Neural progenitor cell (in vitro differentiated cells): ENCODE measurements at places on chromosomes 4 and X.

DNA sequence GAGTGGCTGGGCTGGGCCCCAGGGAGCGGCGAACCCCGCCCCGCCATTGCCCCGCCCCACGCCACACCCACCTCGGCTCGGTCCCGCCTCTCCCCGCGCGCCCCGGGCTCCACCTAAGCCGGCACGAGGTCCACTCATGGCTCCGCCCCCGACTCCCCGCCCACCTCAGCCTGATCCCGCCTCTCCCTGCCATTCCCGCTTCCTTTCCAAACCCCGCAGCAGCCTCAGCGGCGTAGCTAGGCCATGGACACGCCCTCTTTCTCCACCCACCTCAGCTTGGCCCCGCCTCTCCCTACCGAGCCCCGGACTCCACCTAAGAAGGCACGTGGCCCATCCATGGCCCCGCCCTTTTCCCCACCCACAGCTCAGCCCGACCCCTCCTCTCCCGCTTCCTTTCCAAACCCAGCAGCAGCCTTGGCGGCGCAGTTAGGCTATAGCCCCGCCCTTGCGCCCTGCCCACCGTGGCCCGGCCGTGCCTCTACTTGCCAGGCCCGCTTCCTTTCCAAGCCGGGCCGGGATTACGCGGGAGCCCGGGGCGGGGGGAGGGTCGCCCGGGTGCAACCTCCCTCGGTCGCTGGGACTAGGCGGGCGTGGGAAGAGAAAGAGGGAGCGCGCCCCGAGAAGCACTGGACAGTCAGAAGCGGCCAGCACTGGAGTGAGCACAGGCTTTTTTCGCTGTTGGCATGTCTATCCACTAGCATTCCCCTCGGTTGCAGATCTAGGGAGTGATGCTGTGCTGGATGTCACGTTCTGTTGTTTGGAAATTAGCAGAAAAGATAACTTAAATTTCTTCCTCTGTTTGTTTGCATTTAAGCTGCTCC lies at the start of gene RELL1:
Gene RELL1 (minus strand): TSS at position 4 of the 821 bp plus-strand sequence. CDS start 89 bp downstream, outside the sequence.
- DNase-seq = peak; percentile 98

DNA sequence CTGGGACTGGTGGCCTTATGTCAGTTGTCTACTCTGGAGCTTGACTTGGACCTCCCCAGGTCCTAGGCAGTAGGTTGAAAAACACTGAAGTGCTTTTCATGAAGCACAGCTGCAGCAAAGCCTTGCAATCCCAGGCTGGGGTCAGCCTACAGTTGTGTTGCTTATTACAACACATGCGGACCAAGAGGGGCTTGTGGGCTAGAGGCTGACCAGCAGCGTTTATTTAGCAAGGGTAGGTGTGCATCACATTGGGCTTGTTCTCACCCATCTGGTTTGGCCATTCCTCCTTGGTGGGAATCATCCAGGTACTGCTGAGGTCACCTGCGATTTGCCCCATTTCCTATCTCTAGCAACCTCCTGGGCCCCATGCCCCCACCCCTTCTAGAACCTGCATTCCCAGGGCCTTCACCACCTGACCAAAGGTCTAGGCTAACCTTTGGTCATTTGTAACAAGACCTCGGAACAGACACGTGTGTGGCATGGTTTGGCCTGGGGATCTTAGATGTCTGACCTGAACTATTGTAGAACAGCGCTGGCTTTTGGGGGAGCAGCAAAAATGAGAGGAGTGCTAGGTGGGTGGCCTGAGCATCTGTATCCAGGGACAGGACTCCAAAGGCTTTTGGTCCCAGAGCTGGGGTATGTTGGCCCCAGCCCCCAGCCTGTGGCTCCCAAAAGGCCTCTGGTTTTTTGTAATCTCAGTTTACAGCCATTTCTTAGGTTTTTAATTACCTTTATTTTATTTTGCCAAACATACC lies 3.0 kb downstream of the RPL10 start:
- no peak for DNase-seq

DNA sequence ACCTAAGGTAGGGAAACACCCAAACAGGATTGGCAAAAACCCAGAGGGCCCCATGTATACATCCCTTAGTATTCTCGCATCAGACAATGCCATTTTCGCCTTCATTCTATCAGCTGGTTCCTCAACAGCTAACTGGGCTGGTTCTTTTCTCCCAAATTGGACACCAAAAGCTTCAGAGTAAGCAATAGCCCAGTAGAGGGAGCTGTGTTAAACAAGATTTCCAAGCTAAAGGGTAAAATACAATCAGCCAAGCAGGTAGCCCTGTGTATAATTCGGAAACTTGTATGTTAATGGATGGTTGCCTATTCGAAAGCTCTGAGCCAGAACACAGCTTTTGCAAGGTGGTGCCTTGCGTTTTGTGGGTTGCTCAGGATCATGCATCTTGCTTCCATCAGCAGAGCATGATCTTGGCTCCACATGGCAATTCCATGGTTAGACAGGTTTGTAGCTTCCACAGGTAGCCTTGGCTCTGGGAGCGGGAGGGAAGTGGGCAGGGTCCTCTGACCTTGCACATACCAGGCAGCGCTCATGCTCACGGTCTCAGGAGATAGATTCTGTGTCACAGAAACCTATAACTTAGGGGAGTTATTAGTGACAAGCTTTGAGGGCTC lies 115.2 kb upstream of the LNX1 start:
- peak; percentile 68 for DNase-seq

DNA sequence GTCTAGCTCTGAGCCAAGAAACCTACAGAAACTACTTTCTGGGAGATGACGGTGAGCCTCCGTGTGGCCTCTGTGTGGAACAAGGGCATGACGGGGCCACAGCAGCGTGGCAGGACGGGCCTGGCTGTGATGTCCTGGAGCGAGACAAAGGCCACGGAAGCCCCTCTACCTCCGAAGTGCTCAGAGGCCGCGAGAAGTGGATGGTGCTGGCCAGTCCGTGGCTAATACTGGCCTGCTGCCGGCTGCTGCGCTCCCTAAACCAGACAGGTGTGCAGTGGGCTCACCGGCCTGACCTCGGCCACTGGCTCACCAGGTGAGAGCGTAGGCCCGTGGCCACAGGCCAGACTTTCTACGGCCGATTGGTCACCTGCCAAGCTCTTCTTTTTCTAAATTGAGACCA lies 24.6 kb downstream of the PIGG start:
- DNase-seq = no peak

DNA sequence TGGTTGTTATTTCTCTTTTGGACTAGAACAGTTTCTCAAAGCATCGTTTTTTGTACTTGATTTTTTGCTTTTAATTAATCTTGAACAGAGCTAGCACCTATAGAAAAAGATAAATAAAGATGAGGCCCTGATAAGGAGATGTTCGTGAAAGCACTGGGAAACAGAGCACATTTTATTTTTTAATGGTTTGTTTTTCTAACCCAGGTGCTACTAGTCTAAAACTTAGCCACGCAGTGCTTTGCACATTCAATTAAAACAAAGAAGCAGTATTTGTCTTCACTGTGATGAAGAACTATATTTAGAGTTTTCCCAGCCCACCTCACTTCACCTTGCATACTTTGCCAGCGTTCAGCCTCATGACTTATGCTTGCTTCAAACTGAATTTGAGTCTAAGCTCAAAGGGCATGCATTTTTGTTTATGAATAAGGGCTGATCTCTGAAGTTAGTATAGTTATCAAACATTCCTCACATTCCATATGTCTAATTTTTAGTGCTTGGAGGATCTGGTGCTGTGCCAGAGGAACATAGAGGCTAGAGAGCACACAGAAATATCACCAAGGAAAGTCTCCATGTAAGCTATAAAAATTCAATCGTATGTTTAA lies 76.7 kb downstream of the WWC2 start:
- DNase-seq = no peak

DNA sequence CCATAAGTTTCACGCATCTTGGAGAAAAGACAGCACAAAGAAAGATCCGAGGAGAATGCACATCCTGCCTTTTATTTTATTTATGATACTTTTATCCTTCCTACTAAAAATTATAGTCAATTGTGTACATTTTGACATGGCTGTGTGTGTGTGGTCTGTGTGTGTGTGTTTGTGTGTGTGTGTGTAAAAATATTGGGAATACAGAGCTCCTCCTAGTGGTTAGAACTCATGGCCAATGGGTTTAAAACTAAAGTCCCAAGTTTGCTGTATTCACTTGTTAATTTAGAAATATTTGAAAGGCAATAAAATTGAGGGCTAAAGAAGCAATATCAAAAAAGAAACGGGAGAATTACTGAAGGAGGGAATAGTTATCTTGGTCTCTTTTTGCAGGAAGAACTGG lies 47.5 kb downstream of the NKX6-1 start:
- DNase-seq = peak; percentile 21

DNA sequence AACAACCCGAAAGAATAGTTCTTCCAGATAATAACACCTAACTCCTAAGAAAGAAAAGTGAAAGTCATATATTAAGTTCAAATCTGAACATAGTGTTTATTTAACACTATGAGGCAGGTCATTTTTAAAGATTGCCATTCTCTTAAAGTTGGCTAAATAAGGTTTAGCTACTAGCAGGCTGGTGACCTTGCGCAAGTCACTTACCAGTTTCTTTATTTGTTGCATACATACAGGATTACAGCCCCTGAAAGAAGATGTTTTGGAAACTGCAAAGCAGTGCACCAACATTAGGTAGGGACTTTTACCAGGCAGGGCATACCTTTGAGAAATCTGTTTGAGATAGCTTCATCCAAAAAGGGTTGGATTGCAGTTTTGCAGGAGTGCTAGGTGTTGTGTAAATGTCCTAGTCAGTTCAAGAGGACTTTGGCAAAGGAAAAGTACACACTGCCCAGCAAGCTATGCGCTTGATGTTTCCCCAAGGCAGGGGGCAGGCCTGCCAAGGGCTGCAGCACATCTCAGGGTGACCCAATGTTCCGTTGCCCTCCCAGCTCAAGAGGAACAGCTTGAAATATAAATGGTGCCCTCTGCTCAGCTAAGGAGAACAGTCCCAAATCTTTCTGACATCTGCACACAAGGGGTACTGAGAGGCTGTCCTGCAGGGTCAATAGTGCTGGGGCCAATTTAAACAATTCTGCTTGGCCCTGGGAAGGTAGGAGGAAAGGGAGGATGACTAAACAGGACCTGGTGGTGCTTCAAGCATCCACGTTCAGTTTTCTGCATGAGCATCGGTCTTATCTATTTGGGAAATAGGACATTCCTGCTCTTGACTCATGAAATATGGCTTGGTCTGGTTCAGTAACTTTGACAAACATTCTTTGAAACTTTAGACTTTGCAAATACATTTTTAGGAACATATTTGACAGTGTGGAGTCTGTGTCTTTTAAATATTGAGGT lies 130.8 kb downstream of the COL4A6 start:
- no peak for DNase-seq

GRCh38 chr4:2142630-2143427 lies 83.7 kb downstream of the NAT8L start:
- no peak for DNase-seq

DNA sequence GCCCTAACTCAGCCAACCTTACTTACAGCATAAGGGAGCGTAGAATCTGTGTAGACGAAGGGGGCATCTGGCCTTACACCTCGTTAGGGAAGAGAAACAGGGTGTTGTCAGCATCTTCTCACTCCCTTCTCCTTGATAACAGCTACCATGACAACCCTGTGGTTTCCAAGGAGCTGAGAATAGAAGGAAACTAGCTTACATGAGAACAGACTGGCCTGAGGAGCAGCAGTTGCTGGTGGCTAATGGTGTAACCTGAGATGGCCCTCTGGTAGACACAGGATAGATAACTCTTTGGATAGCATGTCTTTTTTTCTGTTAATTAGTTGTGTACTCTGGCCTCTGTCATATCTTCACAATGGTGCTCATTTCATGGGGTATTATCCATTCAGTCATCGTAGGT lies 14.6 kb downstream of the PLP1 start:
- peak; percentile 24 for DNase-seq

GRCh38 chrX:150688911-150689451 lies 4.2 kb upstream of the MTMR1 start:
- DNase-seq = no peak

- no peak for DNase-seq
These were observed 36.1 kb upstream of the RNF150 start for GRCh38 chr4:141169391-141169790.

DNA sequence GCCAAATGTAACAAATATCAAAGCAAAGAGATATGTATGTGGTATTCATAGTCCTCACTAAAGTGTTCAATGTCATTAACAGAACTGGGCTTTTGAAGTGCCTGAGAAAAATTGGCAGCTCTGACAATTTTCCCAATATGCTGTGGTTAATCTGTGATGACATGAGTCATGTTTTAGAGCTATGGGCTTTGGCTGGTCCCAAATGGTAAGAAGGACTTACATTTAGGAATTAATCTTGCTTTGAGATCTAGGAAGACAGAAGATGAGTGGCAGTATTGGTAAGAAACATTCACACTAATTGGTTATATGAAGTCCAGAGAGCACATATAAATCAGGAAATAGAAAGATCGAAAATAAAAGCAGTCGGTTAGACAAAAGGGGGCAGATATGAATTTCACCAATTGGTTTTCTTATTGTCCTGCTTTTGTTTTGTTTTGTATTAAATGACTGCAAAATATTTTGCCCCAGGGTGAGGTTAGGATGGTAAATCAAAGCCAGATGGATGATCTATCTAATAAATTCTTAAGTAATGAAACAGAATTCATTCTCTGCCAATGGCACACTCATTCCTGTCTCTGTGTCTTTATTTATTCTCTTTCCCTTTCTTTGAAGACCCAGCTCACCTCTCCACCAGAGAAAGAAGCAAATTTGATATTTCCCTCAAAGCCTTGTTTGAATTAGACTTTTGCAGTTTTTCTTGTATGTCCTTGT lies 993.1 kb downstream of the RPA4 start:
- DNase-seq = no peak

DNA sequence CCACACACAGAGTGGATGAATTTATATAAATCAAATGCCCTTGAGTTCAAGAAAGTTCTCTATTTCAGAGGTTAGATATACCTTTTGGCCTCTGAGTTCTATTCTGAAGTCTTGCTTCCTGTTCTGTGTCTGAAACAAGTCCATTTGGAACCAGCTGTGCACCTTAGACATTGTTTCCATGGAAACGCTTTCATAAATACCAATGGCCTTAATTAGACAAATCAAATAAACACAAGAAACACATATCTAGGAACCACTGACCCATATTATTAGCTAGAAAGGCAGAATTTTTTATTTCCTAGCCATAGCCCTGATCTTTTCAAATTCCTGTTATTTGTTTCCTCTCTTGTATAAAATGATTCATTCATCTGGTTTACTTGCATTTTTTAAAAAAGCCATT lies 8.4 kb upstream of the C4orf54 start:
- DNase-seq = no peak

DNA sequence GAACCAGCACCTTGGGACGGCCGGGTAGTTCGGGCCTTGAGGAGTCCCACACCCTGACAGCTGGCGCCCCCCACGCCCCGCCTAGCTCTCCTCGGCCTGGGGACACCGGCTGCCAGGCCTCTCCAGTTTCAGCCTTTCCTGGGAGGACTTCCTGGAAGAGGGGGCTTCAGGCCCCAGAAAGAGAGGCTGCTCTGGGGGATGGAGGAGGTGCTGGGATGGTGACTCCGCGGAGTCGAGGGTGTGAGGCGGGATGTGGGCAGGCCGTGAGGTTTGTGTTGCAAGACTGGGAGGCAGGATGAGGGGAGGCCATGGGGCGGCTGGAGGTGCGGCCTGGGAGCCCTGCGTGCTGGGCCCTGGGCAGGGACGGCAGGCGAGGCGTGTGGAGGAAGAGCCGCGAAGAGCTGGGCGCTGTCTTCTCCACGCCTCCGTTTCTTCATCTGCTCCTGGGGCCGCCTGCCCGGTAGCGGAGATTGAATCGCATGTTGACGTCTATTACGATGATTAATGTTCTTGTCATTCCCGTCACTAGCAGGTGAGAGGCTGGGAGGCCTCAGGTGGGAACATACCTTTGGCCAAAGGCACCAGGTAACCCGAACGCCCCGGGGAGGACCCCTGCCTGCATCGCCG lies 918 bp upstream of the FGFRL1 start:
- DNase-seq = peak; percentile 59
